ENCODE measurements at places on chromosomes 3 and 15. TPM values are rescaled to one million over a fixed set of nuclear protein-coding genes. Genes with fewer than 3 reads are reported as not detected.

The ATP8B4 gene
- under 0.01 TPM for total RNA-seq

The SPINT1 gene
- total RNA-seq, result 2.2 TPM

The ANKRD34C gene
- not detected for total RNA-seq

The SLC12A1 gene
- not detected for total RNA-seq

The PDCD6IP gene
- 159 TPM for total RNA-seq

The ZIC4 gene
- total RNA-seq, result not detected

The PLA2G4D gene
- not detected for total RNA-seq

The C3orf85 gene
- total RNA-seq, result not detected

The IMPG2 gene
- 0.07 TPM for total RNA-seq

The RTP1 gene
- not detected for total RNA-seq

The ROBO2 gene
- 0.13 TPM for total RNA-seq

The GADL1 gene
- 0.05 TPM for total RNA-seq

The CLDN1 gene
- total RNA-seq, result 11.3 TPM

The SCG5 gene
- 0.30 TPM for total RNA-seq

The MYO5C gene
- 4.5 TPM for total RNA-seq

The TRIM42 gene
- total RNA-seq, result not detected

The GOLGA6L7 gene
- total RNA-seq, result not detected

The ZNF385D gene
- 4.5 TPM for total RNA-seq

The LRRC49 gene
- 6.4 TPM for total RNA-seq

The SFMBT1 gene
- 1.3 TPM for total RNA-seq

The TMEM212 gene
- not detected for total RNA-seq

The SMAD6 gene
- 25.6 TPM for total RNA-seq

The C3orf33 gene
- total RNA-seq, result 2.0 TPM

The GOLGA8R gene
- total RNA-seq, result not detected

The GOLGA6L10 gene
- total RNA-seq, result 0.05 TPM

The RBMS3 gene
- 26.3 TPM for total RNA-seq

The RETNLB gene
- total RNA-seq, result not detected

The EDEM1 gene
- 33.8 TPM for total RNA-seq

The LOXL1 gene
- 2.5 TPM for total RNA-seq

The GOLGA8S gene
- total RNA-seq, result 0.07 TPM

The THRB gene
- total RNA-seq, result 0.39 TPM

The PRR20G gene
- total RNA-seq, result not detected

The ZNF654 gene
- total RNA-seq, result 6.1 TPM

The IL16 gene
- 2.1 TPM for total RNA-seq

The ZPLD1 gene
- total RNA-seq, result not detected

The TUSC7 gene
- not detected for total RNA-seq

All from mammary microvascular endothelial cell (primary cell).